Aorta (tissue), 5 donors: ENCODE measurements at places on chromosomes 7 and 10. TPM values are rescaled to one million over a fixed set of nuclear protein-coding genes. Genes with fewer than 3 reads are reported as not detected.

Gene VKORC1L1
- 21.6 TPM for total RNA-seq

Gene OR2A1
- 0.16 TPM for total RNA-seq

Gene TMEM229A
- total RNA-seq: not detected

Gene HACD1
- 52.8 TPM for total RNA-seq

Gene ADAMTS14
- 2.4 TPM for total RNA-seq

Gene AKR1D1
- not detected for total RNA-seq

Gene LLCFC1
- not detected for total RNA-seq

Gene HSPB1
- total RNA-seq: 2,295 TPM

Gene CRTAC1
- 7.9 TPM for total RNA-seq

Gene CALML5
- not detected for total RNA-seq

Gene ANKRD61
- not detected for total RNA-seq

Gene GIMAP1
- total RNA-seq: 5.4 TPM

Gene FGFBP3
- total RNA-seq: 1.7 TPM

Gene OR9A2
- total RNA-seq: 0.48 TPM

Gene NUTM2A
- 0.66 TPM for total RNA-seq

Gene ST8SIA6
- 2.9 TPM for total RNA-seq

Gene FEZF1
- not detected for total RNA-seq

Gene CPVL
- 50.2 TPM for total RNA-seq

Gene TMEM130
- 15.3 TPM for total RNA-seq

Gene KIFBP
- total RNA-seq: 27.4 TPM

DNA sequence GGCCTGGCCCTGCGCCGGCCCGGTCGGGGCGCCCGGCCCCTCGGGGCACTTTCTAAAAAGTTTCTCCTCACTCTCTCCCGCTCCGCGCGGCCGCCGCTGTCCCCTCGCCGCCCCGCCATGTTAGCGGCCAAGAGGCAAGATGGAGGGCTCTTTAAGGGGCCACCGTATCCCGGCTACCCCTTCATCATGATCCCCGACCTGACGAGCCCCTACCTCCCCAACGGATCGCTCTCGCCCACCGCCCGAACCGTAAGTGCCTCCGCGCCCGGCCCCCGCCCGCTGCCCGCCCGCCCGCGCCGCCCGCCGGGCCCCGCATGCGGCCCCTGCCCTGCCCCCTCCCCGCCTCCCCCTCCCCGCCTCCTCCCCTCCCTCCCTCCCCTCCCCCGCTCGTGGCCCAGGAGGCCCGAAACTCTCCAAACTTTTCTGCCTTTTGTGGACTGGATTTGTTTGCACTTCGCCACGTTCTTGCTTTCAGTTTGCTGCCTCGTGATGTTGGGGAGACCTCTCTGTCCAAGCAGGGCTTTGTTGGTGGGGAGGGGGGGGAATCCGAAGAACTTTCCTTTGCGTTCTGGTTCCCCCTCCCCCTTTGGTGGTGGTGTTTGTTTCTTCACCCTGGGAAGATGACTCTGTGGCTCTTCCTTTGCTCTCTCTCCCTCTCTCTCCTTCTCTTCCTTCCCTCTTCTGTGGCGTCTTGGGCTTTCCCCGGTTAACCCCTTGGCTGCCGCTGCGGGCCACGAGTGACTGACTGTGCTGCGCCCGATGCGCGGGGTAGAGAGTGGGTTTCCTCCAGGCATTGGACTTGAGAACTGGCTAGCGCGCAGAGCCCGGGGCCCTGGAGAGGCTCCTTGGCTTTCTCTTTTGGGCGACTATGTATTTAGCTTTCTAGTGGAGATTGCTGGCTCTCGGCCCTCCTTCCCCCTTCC lies 1.6 kb downstream of the TCF7L2 start:
- peak; percentile 89 for DNase-seq

DNA sequence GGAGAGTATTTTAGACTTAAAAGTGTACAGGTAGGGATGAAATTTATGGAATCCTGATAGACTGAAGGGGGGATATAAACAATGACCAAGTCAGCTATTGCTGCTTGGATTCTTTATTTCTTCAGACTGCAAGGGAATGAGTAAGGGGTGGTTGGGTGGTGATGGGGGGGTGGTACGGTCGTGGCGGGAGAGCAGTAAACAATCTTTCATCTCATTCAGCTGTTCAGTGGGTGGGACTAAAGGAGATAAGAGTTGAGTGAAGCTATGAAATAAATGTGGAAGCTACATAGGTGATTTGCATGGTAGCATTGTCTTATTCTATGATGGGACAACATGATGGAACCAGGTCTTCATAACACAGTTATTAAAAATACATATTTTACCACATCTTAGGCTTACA lies 1.8 kb downstream of the SEPTIN7 start:
- no peak for DNase-seq

- no peak for DNase-seq
These were observed 163.2 kb upstream of the PRR15 start for GRCh38 chr7:29400437-29400836.

DNA sequence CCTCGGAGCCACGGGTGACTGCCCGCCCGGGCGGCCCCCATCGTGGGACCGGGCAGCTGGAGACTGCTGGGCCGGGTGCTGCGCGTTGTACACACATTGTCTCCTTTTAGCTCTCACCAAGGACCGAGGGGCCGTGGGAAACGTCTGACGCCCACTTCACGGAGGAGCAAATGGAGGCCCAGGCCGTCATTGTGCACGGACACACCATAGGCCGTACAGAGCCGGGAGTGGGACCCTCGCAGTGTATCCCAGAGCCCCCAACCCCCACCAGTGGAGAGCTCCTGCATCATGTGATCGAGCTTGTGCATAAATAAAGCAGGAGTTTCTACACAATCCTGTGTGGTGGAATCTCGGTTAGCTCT lies 722 bp downstream of the DENND10 start:
- DNase-seq: peak; percentile 60

- DNase-seq: no peak
These were observed 555.4 kb downstream of the SH2D4B start for GRCh38 chr10:81093056-81093455.

- DNase-seq: no peak
These were observed 213.1 kb downstream of the CHRM2 start for GRCh38 chr7:137081321-137082093.

DNA sequence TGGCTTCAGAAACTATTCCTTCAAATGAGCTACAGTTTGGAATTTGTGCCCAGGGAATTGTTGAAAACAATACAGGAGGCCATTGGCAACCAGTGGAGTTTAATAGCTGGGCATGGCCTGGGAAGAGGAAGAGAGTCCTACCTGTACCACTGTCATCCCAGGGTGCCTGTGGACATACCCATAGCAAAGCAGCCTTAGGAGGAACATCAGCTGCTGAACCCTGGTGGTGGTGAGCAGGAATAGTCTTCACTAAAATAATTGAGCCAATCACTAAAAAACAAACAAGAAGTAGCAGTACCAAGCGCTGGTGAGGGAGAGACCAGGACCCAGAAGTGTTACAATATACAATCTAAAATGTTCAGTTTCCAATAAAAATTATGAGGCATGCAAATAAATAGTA lies 14.5 kb downstream of the IGFBP1 start:
- DNase-seq: no peak

GRCh38 chr7:151756076-151756731 lies 120.7 kb downstream of the PRKAG2 start:
- DNase-seq: peak; percentile 73

DNA sequence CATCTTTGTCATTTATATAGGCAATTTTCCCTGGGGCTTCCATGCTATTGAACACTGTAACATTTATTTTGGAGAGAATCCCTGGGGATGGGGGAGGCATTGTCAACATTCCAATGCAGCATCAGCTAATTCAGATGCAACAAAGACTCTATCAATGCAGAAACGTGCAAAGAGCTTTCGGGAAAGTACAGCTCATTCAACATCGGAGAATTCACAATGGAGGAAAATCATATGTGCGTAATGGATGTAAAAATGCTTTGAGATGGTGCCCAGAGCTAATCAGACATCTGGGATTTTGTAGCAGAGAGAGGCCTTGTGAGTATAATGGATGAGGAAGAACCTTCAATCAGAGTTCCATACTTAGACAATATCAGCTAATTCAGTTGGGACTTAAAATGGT lies 28.3 kb upstream of the FIS1 start:
- DNase-seq: no peak

- DNase-seq: no peak
These were observed 4.4 kb upstream of the FZD9 start for GRCh38 chr7:73429215-73429614.

DNA sequence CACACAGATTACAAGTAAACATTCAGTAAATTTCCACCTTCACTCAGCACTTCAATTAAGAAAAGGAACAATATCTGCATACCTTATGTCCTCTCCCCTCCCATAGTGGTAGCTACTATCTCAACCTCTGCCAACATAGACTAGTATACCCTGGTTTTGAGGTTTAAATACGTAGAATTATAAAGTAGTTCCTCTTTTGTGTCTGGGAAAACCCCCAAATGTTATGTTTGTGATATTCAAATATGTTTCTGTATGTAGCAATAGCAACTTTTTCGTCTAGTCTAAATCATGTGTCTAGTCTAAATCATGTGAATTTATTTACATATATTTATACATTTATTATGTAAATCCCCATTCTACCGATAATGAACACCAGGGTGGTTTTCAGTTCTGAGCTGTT lies 13.2 kb upstream of the CAMK2B start:
- DNase-seq: no peak

- DNase-seq: no peak
These were observed 16.8 kb upstream of the MTPN start for GRCh38 chr7:135993950-135994349.

DNA sequence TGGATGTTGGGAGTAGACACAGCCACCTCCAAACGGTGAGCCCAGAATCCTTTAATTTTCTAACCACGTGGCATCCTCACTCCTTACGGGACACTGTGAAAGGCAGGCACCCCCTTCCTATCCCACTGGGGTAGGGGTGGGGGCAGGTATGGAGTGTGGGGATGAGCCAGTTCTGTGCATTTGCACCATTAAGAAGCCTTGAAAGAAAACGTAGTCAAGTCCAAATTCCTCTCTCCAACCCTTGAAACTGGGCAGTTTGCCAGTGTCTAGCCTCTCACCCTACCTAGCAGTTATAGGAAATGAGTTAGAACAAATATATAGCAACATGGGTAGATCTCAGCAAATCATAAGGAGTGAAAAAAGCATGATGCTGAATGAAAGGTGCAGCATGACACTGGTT lies 92.4 kb upstream of the LEP start:
- DNase-seq: no peak

DNA sequence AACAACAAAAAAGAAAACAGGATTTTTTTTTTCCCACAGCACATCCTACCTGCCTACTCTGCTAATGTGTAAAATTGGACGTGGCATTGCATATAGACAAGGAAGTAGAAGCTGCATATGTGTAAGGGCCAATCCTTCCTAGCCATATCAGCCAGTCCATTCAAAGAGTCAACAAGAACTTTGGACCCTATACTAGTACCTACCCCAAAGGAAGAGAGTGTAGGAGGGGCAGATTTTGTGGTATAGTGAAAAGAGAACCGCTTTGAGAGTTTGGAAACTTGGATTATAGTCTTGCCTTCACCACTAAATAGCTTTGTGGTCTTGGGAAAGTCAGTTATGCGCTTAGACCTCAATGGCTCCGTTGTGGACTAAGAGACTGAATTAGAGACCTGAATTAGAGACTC lies 12.1 kb upstream of the MCU start:
- DNase-seq: no peak

GRCh38 chr7:135976312-135977006 lies 700 bp downstream of the MTPN start:
- DNase-seq: no peak

DNA sequence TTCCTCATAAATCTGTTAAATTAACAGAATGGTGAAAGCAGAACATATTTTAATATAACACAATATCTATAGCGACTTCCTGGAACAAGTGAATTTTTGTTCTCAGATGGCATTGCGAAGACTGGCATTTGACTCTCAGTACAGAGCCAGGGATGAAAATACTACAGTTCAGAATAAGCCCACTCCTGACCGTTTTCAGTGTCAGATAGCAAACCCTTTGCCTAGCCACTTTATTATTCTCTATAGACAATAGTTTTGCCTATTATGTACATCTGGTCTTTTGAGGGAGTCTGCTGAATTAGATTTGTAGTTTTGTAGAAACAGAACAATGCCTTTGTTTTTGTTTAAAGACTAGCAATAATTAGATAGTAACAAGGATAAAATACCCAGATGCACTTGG lies 2.3 kb downstream of the MINPP1 start:
- no peak for DNase-seq

GRCh38 chr10:86390337-86391120 lies 23.9 kb upstream of the GRID1 start:
- no peak for DNase-seq

- no peak for DNase-seq
These were observed 74.9 kb downstream of the CARD11 start for GRCh38 chr7:2968616-2969397.

GRCh38 chr7:132723506-132724081 lies 147.3 kb upstream of the PLXNA4 start:
- DNase-seq: no peak

DNA sequence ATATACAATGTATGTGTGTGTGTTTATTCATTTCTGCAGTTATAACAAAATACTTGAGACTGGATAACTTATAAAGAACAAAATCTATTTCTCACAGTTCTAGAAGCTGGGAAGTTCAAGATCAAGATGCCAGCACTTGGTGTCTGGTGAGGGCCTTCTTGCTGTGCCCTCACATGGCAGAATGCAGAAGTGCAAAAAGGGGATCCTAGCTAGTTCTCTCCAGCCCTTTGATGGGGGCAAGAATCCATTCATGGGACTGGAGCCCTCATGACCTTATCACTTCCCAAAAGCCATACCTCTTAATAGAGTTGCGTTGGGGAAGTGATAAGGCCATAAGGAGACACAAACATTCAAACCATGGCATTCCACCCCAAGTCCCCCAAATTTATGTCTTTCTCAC lies 8.4 kb downstream of the GRB10 start:
- DNase-seq: no peak

- no peak for DNase-seq
These were observed 129.8 kb downstream of the PRKG1 start for GRCh38 chr10:51204066-51204465.

DNA sequence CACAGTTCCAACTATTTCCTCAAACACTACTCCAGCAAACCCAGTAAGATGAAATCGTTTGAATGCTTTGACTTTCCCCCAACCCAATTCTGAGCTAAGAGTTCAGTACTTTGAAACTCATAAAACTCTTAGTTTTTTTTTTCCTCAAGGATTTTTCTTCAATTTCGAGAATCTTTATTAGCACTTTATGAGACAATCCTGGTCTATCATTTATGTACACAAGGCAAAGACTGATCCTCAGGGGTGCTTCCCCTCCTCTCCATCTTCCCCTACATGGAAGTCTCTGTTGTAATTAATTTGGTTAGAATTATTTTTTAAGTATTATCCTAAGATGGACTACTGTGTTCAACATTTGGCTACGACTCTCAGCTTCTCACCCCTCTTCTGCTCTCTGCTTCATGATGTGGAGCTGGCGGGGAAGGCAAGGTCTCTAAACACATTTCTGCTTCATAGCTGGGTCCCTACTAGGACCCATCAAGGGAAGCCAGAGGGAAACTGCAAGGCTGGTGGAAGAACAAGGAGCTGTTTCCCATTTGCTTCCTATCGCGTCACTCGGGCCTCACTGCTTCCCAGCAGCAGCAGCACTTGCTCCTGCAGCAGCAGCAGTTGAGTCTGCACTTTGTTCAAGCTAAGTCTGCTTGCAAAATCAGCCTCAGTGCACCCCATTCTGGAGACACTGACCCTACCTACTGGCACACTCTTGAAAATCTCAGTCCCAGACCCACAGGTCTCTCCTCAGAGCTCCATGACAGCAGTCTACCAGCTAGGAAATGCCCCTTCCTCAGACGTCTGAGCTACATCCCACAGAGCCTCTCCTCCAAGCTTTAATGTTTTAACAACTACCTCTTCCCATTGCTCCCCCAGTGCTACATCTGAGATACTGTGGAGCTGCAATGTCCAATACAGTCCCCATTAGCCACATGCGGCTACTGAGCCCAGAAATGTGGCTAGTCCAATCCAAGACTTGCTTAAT lies 90.0 kb downstream of the CHCHD3 start:
- no peak for DNase-seq
